CD4-positive, alpha-beta T cell treated with Interleukin-6 at 100 ng/mL for 8 hours (primary cell): ENCODE measurements at places on chromosomes 4 and X.

DNA sequence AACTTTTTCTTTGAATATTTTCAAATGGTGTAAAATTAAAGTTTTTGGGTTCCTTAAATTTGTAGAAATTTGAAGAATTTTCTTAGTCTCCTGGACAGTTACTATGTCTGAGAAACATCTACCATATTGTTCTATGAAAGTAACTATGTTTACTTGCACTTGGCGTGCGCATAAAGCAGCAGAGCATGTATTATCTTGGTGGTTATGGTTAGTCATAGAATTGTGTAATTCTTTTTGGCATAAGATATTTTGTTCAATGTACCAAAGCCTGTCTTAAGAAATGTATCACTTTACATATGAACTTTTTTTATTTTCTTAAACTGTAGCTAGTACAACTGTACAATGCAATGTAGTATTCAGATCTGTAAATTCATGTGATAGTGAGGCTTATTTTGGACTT, 49.2 kb downstream of the CDS1 start:
- no peak for DNase-seq

- DNase-seq, result peak; percentile 14
These were observed 29.5 kb upstream of the IRF2 start for GRCh38 chr4:184503869-184504300.

DNA sequence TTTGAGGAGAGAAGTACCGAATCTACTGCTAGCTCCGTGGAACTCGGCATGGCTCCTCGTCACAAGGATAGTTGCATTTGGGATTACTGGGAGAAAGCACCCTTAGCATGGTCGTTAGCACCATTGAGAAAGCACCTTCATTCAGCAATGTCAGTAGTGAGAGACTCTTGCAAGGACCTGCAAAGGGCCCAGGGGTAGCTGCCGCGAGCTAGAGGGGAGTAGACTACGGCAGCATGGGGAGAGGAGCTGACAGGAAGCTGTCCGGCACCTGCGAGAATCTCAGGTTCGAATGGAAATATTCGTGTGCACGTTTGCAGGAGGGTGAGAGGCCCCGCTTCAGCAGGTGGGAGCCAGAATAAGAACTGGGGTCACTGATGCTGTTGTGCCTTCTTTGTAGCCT, 20.2 kb downstream of the TLR10 start:
- DNase-seq, result no peak

DNA sequence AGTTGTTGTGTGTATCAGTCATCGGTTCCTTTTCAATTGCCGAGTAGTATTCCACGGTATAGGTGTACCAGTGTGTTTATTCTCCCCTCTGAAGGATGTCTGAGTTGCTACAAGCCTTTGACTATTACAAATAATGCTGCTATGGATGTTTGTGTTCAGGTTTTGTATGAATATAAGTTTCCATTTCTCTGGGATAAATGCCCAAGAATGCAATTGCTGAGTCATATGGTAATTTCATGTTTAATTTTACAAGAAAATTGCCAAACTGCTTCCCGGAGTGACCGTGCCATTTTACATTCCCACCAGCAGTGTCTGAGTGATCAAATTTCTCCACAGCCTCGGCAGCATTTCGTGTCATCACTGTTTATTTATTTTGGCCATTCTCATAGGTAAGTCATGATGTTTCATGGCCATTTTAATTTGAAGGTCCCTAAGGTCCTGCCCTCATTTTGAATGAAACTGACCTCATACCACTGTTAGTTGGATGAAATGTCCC, 73.9 kb downstream of the IRF2 start:
- no peak for DNase-seq

- DNase-seq, result no peak
These were observed 12.4 kb downstream of the PPID start for GRCh38 chr4:158710814-158711213.

DNA sequence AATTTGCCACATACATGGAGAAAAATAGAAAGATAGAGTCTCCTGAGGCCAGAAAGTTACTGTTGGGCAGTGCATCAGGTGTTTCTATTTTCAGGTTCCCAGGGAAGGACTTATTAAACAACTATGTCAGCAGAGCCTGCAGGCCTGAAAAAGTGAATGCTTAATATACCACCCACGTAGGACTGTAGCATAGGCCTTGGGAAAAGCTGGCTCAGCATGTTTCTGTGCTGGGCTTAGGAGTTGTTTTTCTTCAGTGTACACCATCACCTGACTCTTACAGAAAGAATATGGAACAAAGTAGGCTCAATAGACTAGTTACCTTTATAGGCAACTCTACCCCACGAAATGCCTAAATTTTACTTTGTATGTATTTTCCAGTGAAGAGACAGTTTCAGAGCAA, 1385.9 kb downstream of the FAM133A start:
- DNase-seq, result no peak

- no peak for DNase-seq
These were observed 273.1 kb downstream of the DCTD start for GRCh38 chr4:182643801-182644682.

DNA sequence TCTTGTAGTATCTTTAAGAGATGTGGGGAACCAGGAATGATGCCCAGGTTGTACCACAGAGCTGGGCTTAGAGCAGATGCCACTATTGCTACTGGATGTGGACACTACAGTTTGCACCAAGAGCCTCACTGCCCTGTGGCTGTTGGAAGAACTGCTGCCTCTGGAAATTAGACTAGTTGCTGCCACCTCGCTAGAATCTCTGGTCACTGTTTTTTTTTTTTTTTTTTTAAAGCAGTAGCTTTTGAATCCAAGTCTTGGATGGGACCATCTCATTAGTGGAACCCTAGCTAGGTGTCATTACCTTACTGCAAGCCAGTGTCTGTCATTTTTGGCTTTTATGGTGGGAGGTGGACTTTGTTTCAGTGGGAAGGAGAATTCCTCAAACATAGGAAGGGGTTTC, 105.5 kb downstream of the ARHGAP10 start:
- no peak for DNase-seq

- peak; percentile 38 for DNase-seq
These were observed at the start of gene ZDHHC15 for GRCh38 chrX:75522565-75523431. TSS of gene ZDHHC15 (minus strand) at chrX:75523037. CDS start at chrX:75523024, 13 bp downstream.

GRCh38 chrX:154990496-154990895, 32.0 kb downstream of the F8 start:
- no peak for DNase-seq

DNA sequence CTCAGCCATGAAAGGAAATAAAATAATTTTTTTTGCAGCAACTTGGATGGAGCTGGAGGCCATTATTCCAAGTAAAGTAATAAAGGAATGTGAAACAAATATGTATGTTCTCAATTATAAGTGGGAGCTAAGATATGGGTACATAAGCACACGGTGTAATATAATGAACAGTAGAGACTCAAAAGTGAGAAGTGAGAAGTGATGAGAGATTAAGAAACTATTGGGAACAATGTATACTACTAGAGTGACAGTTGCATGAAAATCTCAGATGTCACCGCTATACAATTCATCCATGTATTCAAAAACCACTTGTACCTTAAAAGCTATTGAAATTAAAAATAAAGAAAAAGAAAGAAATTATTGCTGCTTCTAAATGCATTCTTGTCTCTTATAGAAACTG, 182.9 kb upstream of the TACR3 start:
- DNase-seq, result no peak
